Kasumi-1 (cell line): ENCODE measurements at places on chromosomes 3 and 15.

DNA sequence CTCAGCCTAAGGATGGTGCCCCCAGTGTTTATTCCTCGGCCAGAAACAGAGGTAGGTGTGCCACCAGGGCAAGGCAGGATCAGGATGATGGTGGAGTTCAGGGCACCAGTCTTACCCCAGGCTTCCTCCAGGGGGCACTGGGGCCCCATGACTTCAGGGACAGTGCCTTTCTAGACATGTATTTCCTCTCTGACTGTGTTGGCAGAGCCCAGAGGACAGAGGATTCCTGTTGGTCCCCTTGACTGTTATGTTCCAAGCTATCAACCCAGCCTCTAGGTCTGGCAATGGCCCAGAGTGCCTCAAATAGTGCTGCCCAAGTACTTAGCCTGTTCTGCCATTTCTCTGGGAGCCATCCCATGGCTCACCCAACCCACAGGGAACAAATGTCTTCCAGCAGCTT lies 2.8 kb downstream of the HEMK1 start:
- DNase-seq = peak; percentile 85

GRCh38 chr3:105905328-105905727 lies 36.5 kb upstream of the CBLB start:
- DNase-seq = no peak

GRCh38 chr3:63818282-63819150 lies 583 bp upstream of the C3orf49 start:
- peak; percentile 82 for DNase-seq

DNA sequence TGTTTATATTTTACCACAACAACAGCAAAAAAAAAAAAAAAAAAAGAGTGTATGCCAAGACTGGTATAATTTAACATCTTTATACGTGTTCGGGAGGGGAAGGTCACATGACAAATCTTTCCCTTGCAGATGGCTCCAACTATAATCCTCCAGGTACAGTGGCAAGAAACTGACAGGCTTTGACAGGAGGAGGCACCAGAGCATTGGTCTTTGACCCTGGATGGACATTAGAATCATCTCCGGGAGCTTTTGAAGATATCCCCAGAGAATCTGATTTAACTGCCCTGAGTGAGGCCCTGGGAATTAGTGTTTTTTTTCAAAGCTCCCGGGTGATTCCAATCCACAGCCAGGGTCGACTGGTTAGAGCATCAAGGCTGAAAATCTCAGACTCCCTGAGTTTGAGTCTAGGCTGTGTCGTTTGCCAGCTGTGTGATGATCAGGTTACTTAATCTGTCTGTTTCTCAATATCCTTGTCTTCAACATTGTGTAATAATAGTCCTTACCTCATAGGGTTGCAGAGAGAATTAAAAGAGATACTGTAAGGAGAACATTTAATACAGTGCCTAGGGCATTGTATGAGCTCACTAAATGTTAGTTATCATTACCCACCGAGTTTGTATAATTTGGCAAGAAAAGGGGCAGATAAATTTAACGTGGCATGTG lies 8.9 kb upstream of the SEMA5B start:
- DNase-seq = no peak

DNA sequence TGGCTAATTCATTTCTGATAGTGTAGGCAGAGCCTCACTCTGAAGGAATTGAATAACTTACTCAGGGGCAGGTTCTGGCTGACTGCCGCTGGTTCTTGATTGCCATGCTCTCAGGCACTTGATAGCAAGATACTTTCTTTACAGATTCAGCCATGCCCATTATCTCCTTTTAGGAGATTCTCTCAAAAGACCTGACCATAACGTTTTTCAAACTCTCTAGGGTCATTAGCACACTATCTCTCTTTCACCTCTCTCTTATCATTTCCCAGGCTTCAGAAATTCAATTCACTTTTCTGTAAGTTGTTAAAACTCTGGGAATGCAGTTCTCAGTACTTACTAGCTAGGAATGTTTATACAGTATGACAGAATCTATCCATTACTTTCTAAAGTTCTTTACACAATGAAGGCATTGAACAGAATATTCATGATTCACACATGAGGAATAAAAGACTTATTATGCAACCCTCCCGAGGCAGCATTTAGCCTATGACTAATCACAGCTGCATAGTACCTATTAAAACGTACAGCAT lies 850.3 kb upstream of the CADM2 start:
- no peak for DNase-seq

GRCh38 chr15:73924171-73924921 lies 1.9 kb upstream of the LOXL1 start:
- no peak for DNase-seq

- DNase-seq = no peak
Observed at GRCh38 chr3:193590088-193590856, 2.7 kb upstream of the OPA1 start.

DNA sequence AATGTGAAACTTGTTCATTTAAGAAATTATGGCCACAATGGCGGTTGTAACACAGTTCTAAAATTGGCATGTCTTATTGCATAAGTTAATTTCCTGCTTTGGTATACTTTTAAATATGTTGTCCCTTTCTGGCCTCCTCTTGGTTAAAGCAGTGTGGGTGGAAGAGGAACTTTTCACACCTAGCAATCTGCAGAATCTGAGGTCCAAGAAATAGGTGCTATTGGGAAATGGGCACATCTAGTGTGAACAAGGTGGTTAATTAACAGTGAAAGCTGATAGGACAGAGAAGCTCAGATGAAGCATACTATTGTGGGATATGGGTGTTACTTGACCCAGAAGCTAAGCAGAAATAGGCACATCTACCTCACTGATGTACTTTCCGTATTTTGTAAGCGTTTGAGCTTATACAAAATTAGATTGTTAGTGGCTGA lies 10.6 kb downstream of the CMC1 start:
- DNase-seq = peak; percentile 26

GRCh38 chr15:77557564-77557963 lies 75.1 kb downstream of the LINGO1 start:
- DNase-seq = no peak

GRCh38 chr3:64098670-64099069 lies 75.4 kb upstream of the PSMD6 start:
- no peak for DNase-seq

- peak; percentile 32 for DNase-seq
Observed at GRCh38 chr3:133384331-133385027, 15.4 kb upstream of the BFSP2 start.

DNA sequence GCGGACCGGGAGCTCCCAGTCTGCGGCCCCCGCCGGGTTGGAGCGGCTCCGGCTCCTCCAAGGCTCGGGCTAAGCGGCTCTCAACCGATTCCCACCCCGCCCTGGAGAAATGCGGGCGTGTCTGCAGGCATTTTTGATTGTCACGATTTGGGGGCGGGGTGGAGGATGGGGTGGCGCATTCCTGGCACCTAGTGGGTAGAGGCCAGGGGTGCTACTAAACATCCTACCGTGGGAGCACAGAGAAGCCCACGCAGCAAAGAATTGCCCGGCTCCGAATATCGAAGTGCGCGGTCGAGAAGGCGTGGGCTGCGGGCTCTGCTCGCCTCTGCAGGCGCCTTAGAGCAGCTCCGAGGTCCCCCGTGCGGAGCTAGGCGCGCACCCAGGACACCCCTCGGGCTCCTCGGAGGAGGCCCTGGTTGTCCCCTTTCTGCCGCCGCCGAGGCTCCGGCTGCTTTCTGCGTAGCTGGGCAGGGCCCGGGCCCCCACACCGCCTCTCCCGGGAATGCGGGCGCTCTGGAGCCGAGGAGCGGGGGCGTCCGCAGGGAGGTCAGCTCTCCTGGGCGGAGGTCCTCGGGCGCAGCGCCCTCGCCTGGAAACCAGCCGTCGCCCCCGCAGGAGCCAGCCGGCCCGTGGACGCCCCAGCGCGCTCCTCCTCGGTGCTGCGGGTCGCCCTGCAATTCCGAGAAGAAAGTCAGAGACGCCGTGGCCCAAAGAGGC lies 16.5 kb upstream of the LAMP3 start:
- no peak for DNase-seq

DNA sequence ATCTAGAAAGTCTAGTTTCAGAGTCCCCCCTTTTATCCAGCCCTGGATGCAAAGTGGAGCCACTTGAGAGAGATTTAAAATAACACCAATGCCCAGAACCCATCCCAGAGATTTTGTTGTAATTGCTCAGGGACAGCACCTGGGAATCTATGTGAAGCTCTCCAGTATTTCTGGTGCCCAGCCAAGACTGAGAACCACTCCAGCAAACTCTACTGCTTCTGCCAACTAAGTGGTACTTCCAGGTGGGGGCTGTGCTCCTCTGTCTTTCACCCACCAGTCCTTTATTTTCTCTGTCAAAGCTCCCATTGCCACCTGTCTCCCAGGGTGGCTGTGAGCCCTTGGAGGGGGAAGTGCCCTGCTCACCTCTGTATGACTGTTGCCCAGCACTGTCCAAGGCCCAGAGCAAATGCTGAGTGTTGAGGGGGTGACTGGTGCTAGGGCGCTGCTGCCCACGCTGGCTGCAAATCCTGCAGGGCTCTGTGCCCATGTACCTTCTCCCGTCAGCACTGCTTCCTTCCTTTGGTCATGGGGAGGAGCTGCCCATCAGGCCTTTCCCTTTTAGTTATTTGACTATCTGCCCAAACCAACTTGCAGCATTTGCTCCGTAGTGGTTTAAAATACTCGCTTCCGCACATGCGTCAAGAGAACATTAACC lies 9.4 kb downstream of the CLSTN2 start:
- DNase-seq = no peak

DNA sequence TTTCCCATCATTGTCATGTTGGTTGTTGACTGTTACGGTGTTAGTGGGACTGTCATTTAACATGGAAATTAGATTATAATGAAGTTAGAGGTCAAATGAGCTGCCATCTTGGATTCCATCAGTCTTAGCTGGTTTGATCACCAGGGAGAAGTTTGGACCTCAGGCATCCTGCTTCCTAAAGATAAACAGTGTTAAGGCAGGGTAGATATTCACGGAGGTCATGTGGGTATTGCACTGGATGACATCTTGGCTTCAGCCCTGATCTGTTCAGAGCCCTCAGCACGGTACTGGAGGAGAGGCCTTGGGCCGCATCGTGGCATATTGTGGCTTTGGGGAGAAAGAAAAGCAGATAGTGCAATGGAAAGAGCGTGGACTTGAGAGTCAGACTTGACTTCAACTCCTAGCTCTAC lies 11.1 kb upstream of the MUC20 start:
- no peak for DNase-seq

- DNase-seq = no peak
Observed at GRCh38 chr3:48514431-48515227, 10.7 kb upstream of the SHISA5 start.
